ENCODE measurements at places on chromosomes 1 and 21.
A peak's percentile ranks its signal among the peaks of the same experiment; 100 is the strongest.

DNA sequence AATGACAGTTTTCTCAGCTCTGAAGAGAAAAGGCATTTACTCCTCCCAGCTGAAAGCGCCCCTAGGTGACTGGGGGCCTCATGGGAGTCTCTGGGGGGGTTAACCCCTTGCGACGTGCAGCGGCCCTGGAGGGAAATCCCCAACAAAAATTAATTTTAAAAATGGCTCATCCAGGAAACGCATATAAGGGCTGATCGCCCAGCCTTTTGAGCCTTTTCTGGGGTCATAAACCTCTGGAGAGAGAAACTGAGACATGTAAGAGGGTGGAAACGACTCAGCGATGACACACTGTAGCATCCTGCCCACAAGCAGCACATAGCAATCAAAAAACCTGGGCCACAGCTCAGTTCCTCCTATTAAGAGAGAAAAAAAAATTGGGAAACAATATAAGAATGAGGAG is 20.4 kb upstream of the HPDL start:
- H3K36me3 ChIP-seq: no peaks in the 10 kb centered on the region
- peak; percentile 67 for DNase-seq
- peaks cover 21% of the 10 kb centered on the region for H3K4me1 ChIP-seq
- H3K27me3 ChIP-seq: no peaks in the 10 kb centered on the region

GRCh38 chr21:41808094-41808493 is 41.2 kb upstream of the RIPK4 start:
- H3K36me3 ChIP-seq: no peaks in the 10 kb centered on the region
- no peaks in the 10 kb centered on the region for H3K27me3 ChIP-seq
- no peak overlapping the region for H3K4me3 ChIP-seq
- H3K4me1 ChIP-seq: no peaks in the 10 kb centered on the region
- no peak for DNase-seq
- H3K27ac ChIP-seq: no peak overlapping the region

GRCh38 chr1:206457408-206458120 is 12.7 kb upstream of the IKBKE start:
- H3K4me3 ChIP-seq: no peak overlapping the region
- H3K27me3 ChIP-seq: no peaks in the 10 kb centered on the region
- H3K36me3 ChIP-seq: peaks cover 28% of the 10 kb centered on the region
- peak overlapping the region; percentile 69 for H3K27ac ChIP-seq
- peak; percentile 89 for DNase-seq

GRCh38 chr1:82245345-82246014 is 444.7 kb downstream of the ADGRL2 start:
- no peak for DNase-seq
- H3K36me3 ChIP-seq: no peaks in the 10 kb centered on the region
- no peaks in the 10 kb centered on the region for H3K4me1 ChIP-seq
- no peaks in the 10 kb centered on the region for H3K27me3 ChIP-seq

- H3K4me3 ChIP-seq: peak overlapping the region; percentile 69
- no peaks in the 10 kb centered on the region for H3K36me3 ChIP-seq
- H3K27ac ChIP-seq: no peak overlapping the region
Measured at GRCh38 chr1:152514715-152515433, 592 bp downstream of the CRCT1 start.

- H3K4me3 ChIP-seq: no peak overlapping the region
- no peak for DNase-seq
- no peaks in the 10 kb centered on the region for H3K36me3 ChIP-seq
- H3K27me3 ChIP-seq: no peaks in the 10 kb centered on the region
Measured at GRCh38 chr1:67573311-67573872, 111.6 kb upstream of the GADD45A start.

DNA sequence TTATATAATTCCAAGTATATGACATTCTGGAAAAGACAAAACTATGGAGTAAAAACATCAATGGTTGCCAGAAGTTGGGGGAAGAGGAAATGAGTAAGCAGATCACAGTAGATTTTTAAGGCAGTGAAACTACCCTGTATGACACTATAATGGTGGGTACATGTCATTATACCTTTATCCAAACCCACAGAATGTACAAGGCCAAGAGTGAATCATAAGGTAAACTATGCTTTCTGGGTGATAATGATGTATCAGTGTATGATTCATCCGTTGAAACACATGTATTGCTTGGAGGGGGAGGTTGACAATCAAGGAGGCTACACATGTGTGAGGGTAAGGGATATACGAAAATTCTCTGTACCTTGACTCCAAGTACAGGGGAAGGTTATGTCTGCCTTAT is 862.7 kb downstream of the PLA2G4A start:
- peaks cover 28% of the 10 kb centered on the region for H3K4me1 ChIP-seq
- no peak overlapping the region for H3K4me3 ChIP-seq
- peak; percentile 90 for DNase-seq

- H3K36me3 ChIP-seq: no peaks in the 10 kb centered on the region
- H3K4me1 ChIP-seq: no peaks in the 10 kb centered on the region
- no peak overlapping the region for H3K27ac ChIP-seq
- no peaks in the 10 kb centered on the region for H3K27me3 ChIP-seq
Measured at GRCh38 chr1:160865337-160865736, 2.6 kb upstream of the CD244 start.

DNA sequence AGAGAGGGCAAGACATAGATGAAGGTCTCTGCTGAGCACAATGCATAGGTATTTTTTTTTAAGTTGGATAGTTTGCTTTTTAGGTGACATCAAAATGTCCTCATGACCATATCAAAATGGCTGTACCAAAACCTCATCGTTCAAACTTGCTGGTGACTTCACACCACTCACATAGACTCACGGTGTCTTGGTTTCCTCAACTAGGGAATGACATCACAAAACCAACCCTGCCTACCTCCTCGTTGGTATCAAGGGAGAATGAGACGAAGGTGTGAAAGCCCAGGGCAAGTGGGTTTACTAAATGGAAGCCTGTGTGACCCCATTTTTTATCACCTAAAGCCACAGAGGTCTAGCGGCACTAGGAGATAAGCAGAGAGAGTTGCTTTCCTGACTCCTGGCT is 1.6 kb downstream of the PIGR start:
- no peak overlapping the region for H3K27ac ChIP-seq
- DNase-seq: no peak

- no peaks in the 10 kb centered on the region for H3K27me3 ChIP-seq
- H3K27ac ChIP-seq: no peak overlapping the region
- H3K4me1 ChIP-seq: peaks cover 4% of the 10 kb centered on the region
- H3K36me3 ChIP-seq: no peaks in the 10 kb centered on the region
- no peak overlapping the region for H3K4me3 ChIP-seq
- DNase-seq: peak; percentile 28
Measured at GRCh38 chr1:56817716-56818463, 1.3 kb downstream of the FYB2 start.

DNA sequence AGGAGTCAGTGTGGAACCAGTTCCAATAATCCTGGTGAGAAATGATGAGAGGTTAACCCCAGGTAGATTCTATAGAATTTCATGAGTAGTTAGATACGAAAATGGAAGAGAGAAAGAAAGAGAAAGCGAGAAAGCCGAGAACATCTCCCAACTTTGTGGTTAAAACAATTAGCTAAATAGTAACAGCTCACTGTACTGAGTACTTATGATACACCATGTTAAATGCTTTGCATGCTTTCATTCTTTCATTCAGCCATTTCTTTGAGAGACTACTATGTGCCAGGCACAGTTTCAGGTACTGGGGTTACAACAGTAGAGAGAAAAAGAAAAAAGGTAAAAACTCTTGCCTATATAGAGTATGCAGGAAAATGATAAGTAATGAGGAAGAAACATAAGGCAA is 109.7 kb upstream of the SYT6 start:
- H3K4me1 ChIP-seq: no peaks in the 10 kb centered on the region
- no peak overlapping the region for H3K4me3 ChIP-seq
- no peak overlapping the region for H3K27ac ChIP-seq
- no peak for DNase-seq

DNA sequence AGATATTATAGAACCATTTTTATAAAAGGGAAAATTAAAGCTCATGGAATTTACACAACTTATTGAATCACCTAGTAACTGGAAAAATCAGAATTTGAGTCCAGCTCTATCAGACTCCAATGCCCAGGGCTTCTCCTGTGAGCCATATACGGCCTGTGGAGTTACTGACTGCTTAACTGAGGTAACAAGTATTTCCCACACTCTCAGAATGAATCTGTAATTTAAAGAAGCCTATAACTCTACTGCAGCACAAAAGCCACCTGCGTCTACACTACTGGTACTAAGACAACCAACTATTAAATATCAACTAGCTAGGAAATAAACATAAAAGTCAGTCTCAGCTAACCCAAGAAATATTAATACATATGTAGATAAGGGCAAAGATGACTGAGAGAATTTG is 29.4 kb downstream of the SMYD3 start:
- H3K4me3 ChIP-seq: no peak overlapping the region
- H3K36me3 ChIP-seq: no peaks in the 10 kb centered on the region
- no peak overlapping the region for H3K27ac ChIP-seq
- DNase-seq: no peak
- H3K4me1 ChIP-seq: peaks cover 9% of the 10 kb centered on the region

DNA sequence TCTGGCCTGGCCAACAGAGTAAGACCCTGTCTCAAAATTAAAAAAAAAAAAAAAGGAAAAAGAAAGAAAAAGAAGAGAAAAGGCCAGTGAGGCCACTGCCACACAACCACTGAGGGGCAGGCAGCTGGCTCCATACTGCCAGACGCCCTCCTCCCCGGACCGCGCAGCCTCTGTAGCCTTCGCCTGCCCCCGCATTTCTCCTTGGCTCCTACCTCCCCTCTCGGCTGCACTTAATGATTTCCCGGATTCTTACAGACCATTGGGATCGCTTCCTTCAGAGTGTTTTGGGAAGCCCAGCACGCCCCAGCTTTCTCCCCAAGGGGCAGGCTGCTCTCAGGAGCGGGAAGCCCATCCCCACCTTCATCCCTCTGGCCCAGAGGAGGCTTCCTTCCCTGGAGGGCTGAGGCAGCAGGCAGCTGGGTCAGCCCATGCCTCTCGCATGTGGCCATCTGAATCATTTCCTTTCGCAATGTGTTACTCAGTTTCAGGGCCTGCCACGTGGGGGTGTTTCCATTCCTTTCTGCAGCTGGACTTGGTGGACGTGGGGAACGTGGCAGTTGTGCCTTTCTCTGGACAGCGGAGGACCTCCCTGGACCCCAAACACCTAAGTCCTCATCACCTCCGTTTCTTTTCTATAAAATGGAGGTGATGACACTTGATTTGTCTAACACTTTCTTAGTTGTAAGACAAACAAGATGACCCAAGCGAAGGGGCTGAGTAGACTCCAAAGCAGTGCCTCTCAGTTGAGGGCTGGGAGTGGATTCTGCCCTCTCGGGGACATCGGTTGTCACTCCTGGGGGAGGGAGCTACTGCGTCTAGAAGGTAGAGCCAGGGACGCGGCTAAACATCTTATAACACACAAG is 2.3 kb downstream of the SLC2A5 start:
- H3K4me1 ChIP-seq: peaks cover 39% of the 10 kb centered on the region
- DNase-seq: peak; percentile 95
- H3K36me3 ChIP-seq: no peaks in the 10 kb centered on the region
- no peak overlapping the region for H3K4me3 ChIP-seq
- H3K27me3 ChIP-seq: no peaks in the 10 kb centered on the region

GRCh38 chr1:96362623-96363022 is 359.0 kb upstream of the PTBP2 start:
- peak overlapping the region; percentile 64 for H3K27ac ChIP-seq
- no peaks in the 10 kb centered on the region for H3K36me3 ChIP-seq
- H3K4me1 ChIP-seq: peaks cover 72% of the 10 kb centered on the region
- no peak overlapping the region for H3K4me3 ChIP-seq
- H3K27me3 ChIP-seq: no peaks in the 10 kb centered on the region

- H3K4me3 ChIP-seq: peak overlapping the region; percentile 62
- peak; percentile 66 for DNase-seq
- H3K36me3 ChIP-seq: no peaks in the 10 kb centered on the region
- H3K27ac ChIP-seq: no peak overlapping the region
- peaks cover 4% of the 10 kb centered on the region for H3K4me1 ChIP-seq
Measured at GRCh38 chr21:43864313-43864961, 586 bp upstream of the AGPAT3 start.

DNA sequence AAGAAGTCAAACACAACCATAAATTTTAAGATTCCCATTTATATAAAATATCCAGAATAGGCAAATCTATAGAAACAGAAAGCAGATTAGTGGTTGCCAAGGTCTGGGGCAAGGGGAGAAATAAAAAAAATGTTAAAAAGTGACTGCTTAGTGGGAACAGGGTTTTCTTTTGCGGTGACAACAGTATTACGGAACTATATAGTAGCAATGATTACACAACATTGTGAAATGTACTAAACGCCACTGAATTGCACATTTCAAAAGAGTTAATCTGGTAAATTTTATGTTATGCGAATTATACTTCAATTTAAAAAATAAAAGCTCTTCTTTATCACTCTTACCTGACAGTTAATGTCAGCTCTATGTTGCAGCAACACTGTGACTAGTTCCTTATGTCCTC is 105.2 kb downstream of the ACBD6 start:
- no peaks in the 10 kb centered on the region for H3K4me1 ChIP-seq
- H3K27ac ChIP-seq: no peak overlapping the region
- H3K27me3 ChIP-seq: no peaks in the 10 kb centered on the region
- no peak overlapping the region for H3K4me3 ChIP-seq
- no peak for DNase-seq

DNA sequence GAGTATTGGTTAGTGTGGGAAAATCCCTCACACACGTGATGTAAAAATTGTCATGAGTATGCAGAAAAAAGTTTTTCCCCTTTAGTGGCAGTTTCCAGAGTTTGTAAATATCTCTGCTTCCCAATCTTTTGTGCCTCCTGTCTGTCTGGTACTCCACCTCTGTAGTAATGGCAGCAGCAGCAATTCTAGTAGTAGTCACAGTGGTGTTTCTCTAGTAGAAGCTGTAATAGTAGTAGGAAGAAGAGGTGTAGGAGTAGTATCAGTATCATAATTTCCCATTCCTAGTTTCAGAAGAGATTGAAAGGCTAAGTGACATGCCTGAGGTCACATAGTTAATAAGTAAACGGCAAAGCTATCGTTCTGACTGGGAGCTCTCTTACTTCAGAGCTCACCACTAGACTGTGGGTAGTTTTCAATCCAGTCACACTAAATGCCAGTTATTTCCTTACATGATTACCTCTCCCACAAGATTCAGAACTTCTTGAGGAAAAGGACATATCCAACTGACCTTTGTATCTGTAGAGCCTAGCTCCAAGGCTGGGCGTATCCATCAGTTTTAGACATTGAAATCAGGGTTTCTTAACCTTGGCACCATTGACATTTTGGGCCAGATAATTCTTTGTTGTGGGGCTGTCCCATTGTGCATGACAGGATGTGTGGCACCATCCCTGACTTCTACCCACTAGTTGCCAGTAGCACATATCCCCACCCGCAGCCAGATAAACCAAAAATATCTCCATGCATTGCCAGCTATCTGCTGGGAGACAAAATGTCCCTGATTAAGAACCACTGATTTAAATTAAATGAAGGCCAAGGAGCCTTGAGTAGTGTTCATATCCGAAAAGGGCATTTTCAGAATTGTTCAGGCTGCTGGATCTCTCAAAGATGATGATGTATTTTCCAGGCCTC is 135.9 kb downstream of the FGGY start:
- no peak for DNase-seq
- H3K27me3 ChIP-seq: no peaks in the 10 kb centered on the region

- H3K4me3 ChIP-seq: no peak overlapping the region
- DNase-seq: no peak
- no peaks in the 10 kb centered on the region for H3K36me3 ChIP-seq
- H3K4me1 ChIP-seq: peaks cover 20% of the 10 kb centered on the region
Measured at GRCh38 chr1:220921971-220922635, 42.9 kb downstream of the HLX start.

- no peaks in the 10 kb centered on the region for H3K27me3 ChIP-seq
- H3K4me1 ChIP-seq: peaks cover 25% of the 10 kb centered on the region
- peak overlapping the region; percentile 93 for H3K4me3 ChIP-seq
- DNase-seq: peak; percentile 81
- peak overlapping the region; percentile 96 for H3K27ac ChIP-seq
- H3K36me3 ChIP-seq: peaks cover 5% of the 10 kb centered on the region
Measured at GRCh38 chr1:151326619-151327222, 495 bp downstream of the PI4KB start.
